Upper lobe of left lung (tissue), 6 donors: ENCODE measurements at places on chromosomes 2 and 18. TPM values are rescaled to one million over a fixed set of nuclear protein-coding genes. Genes with fewer than 3 reads are reported as not detected.

Gene HSBP1L1
- 80.7 TPM for total RNA-seq

Gene TFCP2L1
- 39.2 TPM for total RNA-seq

Gene TMEM247
- not detected for total RNA-seq

Gene GREB1
- total RNA-seq = 1.1 TPM

Gene EVX2
- total RNA-seq = not detected

Gene CRYBA2
- total RNA-seq = not detected

Gene DSG4
- total RNA-seq = not detected
